ENCODE measurements at places on chromosomes 2 and 18.

- no peak for DNase-seq
Measured at GRCh38 chr18:41096504-41096903, 858.5 kb upstream of the PIK3C3 start.

GRCh38 chr2:214578442-214578841 lies 167.6 kb downstream of the VWC2L start:
- no peak for DNase-seq

GRCh38 chr18:32372381-32373061 lies 98.2 kb downstream of the GAREM1 start:
- no peak for DNase-seq

DNA sequence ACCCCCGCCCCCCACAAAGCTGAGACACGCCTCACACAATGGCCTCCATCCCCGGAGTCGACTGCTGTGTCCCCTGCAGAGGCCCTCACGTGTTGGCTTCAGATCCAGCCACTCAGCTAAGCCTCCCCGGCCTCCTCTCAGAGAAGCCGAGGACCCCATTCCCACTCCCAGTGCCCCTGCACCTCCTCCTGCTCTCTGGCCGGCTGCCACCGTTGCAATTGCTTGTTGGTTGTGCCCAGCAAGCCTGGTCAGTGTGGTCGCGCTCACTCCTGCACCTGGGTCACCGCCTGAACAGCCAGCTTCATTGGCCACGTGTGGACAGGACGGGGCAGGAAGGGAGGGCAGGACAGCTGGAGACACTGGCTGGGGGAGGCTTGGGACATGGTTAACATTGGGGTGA lies 191.5 kb upstream of the SALL3 start:
- DNase-seq: no peak

GRCh38 chr2:25068217-25068616 lies 26.3 kb downstream of the EFR3B start:
- no peak for DNase-seq

GRCh38 chr2:11459816-11460215 lies 6.1 kb downstream of the E2F6 start:
- no peak for DNase-seq

DNA sequence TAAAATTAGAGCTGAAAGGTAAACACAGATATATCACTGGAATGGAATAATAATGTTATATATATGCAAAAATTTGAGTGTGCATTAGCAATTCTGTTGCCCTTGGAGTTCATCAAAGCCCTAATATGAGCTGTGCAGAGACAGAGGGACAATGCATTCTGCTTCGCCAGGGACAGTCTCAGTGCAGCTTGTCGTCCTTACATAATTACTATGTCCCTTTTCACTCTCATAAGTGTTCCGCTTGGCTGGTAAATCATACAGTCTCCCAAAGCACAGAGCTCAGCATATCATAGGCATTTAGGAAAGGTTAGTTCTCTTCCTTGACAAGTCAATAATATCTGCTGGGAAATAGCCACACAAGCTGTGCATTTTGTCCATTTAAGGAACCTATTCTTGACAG lies 30.7 kb downstream of the MAPK4 start:
- no peak for DNase-seq

DNA sequence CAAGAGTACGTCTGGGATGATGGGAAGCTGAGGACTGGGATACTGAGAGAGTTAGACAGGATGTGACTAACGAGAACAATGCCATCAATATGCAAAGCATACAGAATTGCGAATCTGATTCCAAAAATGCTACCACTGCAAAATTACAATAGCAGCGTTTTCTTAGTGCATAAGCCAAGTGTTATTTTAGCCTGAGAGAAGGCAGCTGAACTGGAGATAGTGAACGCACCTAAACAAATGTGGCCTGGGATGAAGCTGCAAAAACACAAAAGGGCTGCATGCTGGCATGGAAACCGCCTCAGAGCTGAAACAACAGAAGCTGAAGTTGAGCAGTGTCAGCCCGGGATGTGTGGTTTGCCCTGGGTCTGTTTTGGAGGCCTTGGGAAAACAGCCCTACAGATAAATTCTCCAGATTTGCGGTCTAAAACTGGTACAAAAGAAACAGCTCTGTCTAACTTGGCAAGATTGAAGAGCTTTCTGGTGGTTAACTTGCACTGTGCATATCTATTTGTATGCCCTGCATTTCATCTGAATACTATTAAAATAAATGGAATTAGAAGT lies 45.5 kb downstream of the LYPD6 start:
- no peak for DNase-seq

DNA sequence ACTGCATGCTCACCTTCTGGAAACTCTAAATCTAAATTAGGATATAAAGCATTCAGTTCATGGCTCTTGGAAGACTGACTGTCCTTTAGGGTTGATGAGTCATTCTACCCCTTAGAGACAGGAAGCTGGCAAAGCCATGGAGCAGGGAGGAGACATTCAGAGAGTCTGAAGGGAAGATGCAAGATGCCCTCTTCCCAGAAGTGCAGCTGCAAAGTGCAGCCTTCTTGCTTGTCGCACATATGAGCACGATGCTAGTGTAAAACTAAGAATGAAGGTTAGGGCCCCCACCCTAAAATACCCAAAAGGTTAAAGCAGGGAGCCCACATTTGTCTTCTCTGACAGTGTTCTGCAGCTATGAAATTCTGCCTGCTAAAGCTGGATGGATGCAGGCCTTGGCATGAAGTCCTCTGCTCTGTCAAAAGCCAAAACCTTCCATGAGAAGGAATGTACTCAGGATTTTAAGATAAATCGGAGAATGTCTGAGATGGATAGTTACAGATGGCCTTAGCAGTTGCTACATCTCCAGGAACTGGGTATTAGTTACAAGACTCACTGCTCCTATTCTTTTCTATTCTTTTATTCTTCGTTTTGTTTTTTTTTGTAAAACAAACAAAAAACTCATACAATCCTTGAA lies 89.7 kb downstream of the POLE4 start:
- DNase-seq: no peak

GRCh38 chr2:128408349-128409305 lies 90.0 kb upstream of the HS6ST1 start:
- DNase-seq: no peak

DNA sequence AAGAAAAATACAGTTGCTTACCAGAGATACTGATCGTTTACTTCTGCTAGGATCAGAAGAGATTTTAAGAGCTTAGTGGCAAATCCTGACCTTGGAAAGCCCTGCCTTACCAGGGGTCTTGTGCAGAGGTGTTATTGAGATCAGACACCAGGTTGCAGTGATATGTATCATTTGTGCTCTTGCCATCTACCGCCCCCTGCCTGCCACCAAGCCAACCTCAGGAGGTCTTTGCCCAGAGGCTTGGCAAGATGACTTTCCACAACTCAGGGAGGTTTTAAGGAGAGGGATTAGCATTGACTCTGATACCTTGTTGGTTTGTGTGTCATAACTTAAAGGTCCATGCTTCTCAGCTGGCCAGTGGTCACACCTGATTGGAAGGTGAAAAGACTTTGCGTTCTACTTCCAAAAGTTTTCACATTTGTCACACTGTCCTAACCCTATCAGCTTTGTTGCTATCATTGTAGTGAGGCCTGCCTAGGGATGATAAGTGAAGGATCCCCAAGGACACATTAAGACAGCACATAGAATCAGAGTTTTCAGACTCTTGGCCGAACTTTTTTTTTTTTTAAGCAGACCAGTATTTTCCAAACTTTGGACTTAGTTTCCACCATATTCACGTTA lies 46.2 kb upstream of the MGAT5 start:
- peak; percentile 43 for DNase-seq

DNA sequence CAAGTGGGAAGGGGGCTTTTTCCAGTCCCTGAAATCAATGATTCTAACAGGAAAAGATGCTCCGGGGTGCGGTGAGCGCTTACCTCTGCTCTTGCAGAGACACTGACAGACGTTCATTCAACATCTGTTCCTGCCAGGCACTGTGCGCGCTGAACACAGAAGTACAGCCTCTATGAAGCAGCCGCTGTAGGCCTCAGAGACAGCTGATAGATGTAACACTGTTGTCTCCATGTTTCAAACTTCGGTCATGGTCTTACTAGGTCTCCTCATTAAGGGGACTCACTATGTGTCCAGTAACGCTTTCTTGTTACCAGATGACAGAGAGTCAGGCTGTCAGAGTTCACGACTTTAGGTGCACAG lies 649 bp upstream of the CLIP4 start:
- peak; percentile 2 for DNase-seq

DNA sequence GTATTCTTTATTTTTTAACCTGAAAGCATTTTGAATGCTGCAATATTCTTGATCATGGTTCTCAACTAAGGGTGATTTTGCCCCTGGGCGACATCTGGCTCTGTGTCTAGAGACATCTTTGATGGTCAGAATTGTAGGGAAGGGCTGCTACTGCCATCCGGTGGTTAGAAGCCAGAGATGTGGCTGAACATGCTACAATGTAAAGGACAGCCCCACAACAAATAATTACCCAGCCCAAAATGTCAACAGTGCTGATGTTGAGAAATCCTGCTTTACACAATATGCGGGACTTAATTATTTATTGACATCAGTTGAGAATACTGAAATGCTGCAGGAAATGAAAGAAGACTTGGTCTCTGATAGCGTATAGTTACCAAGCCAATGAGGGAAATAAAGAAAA lies 37.5 kb upstream of the SERPINB2 start:
- no peak for DNase-seq

DNA sequence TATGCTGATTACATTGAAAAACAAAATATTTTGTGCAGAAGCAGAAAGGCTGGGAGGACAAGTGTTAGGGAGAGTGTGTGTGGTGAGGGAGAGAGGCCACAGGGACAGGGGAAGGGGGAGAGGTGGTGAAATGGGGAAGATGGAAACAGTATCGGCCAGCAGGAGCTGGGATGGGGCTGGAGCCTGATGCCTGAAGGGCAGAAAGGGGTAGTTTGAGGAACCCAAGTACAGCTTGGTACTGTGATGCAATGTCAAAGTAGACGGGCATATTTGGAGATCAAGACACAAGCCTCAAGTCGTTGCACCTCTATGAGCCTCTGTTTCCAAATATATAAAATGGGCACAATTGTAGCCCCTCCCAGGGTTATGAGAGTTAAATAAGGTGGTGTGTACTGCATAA lies 152.1 kb downstream of the LPIN1 start:
- no peak for DNase-seq

- no peak for DNase-seq
Measured at GRCh38 chr2:10224734-10225133, 78.0 kb upstream of the HPCAL1 start.

- DNase-seq: no peak
Measured at GRCh38 chr2:215617060-215617824, 181.4 kb upstream of the FN1 start.

DNA sequence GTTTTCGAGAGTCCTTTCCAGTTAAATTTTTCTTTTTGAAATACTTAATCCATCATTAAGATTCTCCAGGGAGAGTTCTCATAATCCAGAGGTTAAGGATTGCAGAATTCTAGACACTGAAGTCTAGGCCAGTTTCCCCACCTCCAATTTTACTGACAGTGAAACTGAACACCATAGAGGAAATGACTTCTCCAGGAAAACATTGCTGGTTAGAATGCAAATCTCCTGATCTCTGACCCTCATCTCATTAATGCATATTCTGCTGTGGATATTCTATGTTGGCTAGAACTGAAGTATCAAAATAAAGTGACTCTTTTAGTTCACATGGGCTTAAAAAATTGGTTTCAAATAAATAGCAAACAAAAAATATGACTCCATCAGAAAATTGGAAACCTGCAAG lies 105.8 kb upstream of the UGP2 start:
- no peak for DNase-seq

GRCh38 chr2:98911376-98912154 lies 24.5 kb downstream of the CRACDL start:
- DNase-seq: no peak

DNA sequence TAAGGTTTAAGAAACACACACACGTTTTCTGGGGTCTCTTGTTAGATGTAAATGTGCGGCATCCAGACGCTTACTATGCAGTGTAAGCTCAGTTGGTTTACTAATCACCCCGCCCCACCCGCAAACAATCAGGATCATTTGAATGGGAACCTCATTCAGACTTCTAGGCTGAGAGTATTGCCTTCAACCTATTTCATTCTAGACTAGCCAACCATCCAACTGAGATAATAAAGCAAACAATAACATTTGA lies 1.3 kb upstream of the FIGN start:
- DNase-seq: no peak

GRCh38 chr18:72811047-72811446 lies 56.7 kb downstream of the NETO1 start:
- no peak for DNase-seq

DNA sequence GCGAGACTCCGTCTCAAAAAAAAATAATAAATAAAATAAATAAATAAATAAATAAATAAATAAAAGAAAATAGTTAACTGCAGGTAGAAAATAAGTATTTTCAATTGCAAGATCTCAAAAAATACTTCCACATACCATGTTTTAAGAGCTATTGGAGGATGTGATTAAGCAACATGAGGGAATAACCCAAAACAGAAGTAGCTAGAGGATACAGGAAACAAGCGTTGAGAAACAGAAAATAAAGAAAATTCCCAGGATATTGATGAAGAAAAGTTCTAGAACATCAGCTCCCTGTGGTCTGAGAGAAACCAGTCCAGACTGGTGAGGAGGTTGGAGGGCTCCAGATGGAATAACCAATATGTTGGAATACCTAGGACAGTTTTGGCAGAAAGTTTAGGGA lies 57.3 kb upstream of the RND3 start:
- DNase-seq: no peak

GRCh38 chr2:3257166-3257565 lies 120.5 kb downstream of the EIPR1 start:
- DNase-seq: no peak

- no peak for DNase-seq
Measured at GRCh38 chr2:46967990-46968647, 52.5 kb upstream of the MCFD2 start.

GRCh38 chr18:41390309-41390708 lies 564.7 kb upstream of the PIK3C3 start:
- DNase-seq: no peak

- no peak for DNase-seq
Measured at GRCh38 chr18:65365245-65365980, 385.4 kb upstream of the CDH7 start.

GRCh38 chr2:209451209-209451834 lies 27.5 kb downstream of the MAP2 start:
- DNase-seq: no peak

DNA sequence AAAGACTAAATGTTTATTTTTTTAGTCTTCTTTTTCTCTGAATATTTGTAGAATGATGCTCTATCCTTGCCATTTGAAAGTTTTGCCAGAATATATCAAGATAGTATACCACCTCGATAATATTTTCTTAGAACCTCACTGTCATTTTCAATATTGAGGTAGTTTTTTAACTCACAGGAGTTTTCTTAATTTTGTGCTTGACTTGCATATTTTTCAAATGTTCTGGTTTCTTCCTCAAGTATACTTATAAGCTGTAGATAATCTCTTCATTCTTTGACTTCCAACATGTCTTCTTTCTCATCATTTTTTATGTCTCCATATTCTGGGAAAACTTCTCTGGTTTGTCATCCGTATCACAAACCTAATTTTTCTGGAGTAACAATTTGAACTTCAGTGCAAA lies 559.6 kb downstream of the ARHGAP15 start:
- DNase-seq: no peak

- no peak for DNase-seq
Measured at GRCh38 chr2:225083276-225083675, 41.0 kb upstream of the DOCK10 start.

Data from activated effector memory CD4-positive, alpha-beta T cell treated with Interleukin-2 at 50 U/mL for 16 hours (primary cell).